ENCODE measurements at places on chromosomes 16 and 17. TPM values are rescaled to one million over a fixed set of nuclear protein-coding genes. Genes with fewer than 3 reads are reported as not detected.

Gene NHLRC4
- total RNA-seq: not detected

Gene ACAP1
- 1.9 TPM for total RNA-seq

Gene KRT39
- total RNA-seq: not detected

Gene CTRL
- not detected for total RNA-seq

Gene TBC1D3G
- not detected for total RNA-seq

Gene TANC2
- 126 TPM for total RNA-seq

Gene KRTAP3-3
- not detected for total RNA-seq

Gene PYDC1
- not detected for total RNA-seq

Gene TMC8
- total RNA-seq: 0.48 TPM

Gene MMP2
- total RNA-seq: 1.7 TPM

Gene ADGRG3
- total RNA-seq: under 0.01 TPM

Gene GNAO1
- 0.24 TPM for total RNA-seq

Gene CCL22
- total RNA-seq: not detected

Gene GPR142
- total RNA-seq: not detected

Gene CCL2
- total RNA-seq: 25.5 TPM

Gene NLRC3
- not detected for total RNA-seq

Gene WNT3
- total RNA-seq: 1.1 TPM

Gene LRRC37A2
- 1.9 TPM for total RNA-seq

Gene MYH13
- not detected for total RNA-seq

Gene SOX15
- 59.9 TPM for total RNA-seq

Gene C16orf74
- 100 TPM for total RNA-seq

Gene TMEM238L
- not detected for total RNA-seq

Gene MYH8
- not detected for total RNA-seq

Gene C16orf96
- total RNA-seq: under 0.01 TPM

Gene STH
- total RNA-seq: not detected

Gene UBE2I
- total RNA-seq: 50.1 TPM

Gene TBC1D3H
- total RNA-seq: not detected

Gene TMEM100
- not detected for total RNA-seq

Gene C1QL1
- total RNA-seq: not detected

Gene IL34
- total RNA-seq: 0.64 TPM

Gene NOG
- 10.4 TPM for total RNA-seq

Gene HSD17B2
- total RNA-seq: 27.5 TPM

Gene KRTAP9-8
- total RNA-seq: not detected
